ENCODE measurements at places on chromosomes 6 and 20. TPM values are rescaled to one million over a fixed set of nuclear protein-coding genes. Genes with fewer than 3 reads are reported as not detected.

DNA sequence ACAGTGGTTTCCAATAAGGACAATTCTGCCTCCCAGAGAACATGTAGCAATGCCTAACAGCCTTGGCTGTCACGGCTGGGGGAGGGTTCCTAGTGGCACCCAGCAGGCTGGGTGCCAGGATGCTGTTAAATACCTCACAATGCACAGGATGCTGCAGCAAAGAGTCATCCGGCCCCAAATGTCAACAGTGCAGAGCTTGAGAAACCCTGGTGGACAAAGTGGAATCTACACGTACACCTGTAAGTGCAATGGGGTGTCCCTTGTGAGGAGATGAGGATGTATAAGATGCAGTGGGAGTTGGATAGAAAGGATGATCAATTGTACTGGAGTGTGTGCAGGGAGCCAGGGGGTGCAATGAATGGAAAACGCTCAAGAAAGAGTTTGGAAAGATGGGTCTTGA, 142.4 kb downstream of the FNDC1 start:
- DNase-seq: no peak

GRCh38 chr6:89400912-89401399, 11.1 kb downstream of the RRAGD start:
- no peak for DNase-seq

GRCh38 chr20:60117065-60117464, 158.8 kb downstream of the CDH26 start:
- DNase-seq: no peak

DNA sequence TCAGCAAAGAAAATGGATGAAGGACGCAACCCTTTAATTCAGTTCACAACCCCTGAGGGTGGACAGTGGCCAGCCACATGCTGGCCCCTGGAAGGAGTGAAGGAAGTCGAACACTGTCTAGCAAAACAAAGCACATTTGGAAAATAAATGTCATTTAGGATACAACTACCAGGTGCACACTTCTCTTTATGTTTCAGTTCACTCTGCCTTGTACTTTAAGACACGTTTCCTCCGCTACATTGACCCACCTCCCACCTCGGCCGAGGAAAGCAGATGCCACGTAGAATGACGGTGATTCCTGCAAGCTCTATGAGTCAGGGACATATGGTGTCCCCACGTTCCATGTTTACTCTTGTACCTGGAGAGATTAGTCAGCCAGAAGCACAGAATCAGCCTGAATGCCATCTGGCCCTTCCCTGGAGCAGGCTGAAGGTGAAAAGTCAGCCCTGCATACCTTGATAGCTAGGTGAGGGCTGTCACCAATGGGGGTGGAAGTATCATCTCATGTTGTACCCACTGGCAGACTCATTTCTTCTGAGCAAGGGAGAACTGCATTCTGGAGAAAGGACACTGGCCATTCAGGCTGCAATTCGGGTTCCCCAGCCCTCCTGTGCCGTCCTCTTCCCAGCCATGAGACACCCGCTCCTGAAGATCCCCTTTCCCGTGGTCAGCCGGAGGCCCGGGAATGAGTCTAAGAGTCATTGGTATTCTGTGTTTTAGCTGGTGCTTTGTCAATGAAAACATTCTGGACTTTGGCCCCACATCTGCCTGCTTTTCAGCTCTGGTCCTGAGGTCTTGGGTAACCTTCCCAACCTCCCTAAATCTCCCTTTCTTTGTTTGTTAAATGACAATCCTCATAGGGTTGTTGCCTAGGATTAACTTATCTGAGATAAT, 60.6 kb downstream of the FOXA2 start:
- DNase-seq: no peak

GRCh38 chr20:208942-209566, 18.0 kb upstream of the DEFB129 start:
- no peak for DNase-seq

The RHAG gene
- not detected for total RNA-seq

DNA sequence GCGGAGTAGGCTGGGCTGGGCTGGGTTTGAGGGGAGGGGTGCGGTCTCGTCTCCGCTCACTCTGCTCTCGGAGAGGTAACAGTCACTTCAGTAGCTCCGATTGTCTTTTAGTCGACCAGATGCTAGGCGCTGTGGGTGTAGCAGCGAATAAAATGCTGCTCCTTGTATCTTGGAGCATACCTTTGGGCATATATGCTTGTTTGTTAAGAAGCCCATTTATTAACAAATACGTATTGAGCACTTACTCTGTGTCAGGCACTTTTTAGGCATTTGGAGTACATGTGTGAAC, 545 bp downstream of the ACTR5 start:
- no peak for DNase-seq

Data from omental fat pad (tissue), 4 donors.